Smooth muscle cell of trachea (primary cell): ENCODE measurements at places on chromosomes 7 and 10. TPM values are rescaled to one million over a fixed set of nuclear protein-coding genes. Genes with fewer than 3 reads are reported as not detected.

Gene PDK4
- 0.29 and 0.66 TPM in 2 replicates for total RNA-seq

Gene MDFIC
- total RNA-seq, result 57.7 and 61.7 TPM in 2 replicates

Gene TMEM229A
- not detected in 2 replicates for total RNA-seq

Gene MARVELD1
- 41.4 and 47.4 TPM in 2 replicates for total RNA-seq

Gene TES
- 38.5 and 62.0 TPM in 2 replicates for total RNA-seq

Gene CYP2C9
- not detected in 2 replicates for total RNA-seq

Gene CCM2
- total RNA-seq, result 57.2 and 62.2 TPM in 2 replicates

Gene NKX2-3
- not detected in 2 replicates for total RNA-seq
